ENCODE measurements at places on chromosomes 3 and 15.

- DNase-seq: no peak
Observed at GRCh38 chr15:91284758-91285466, 184.9 kb downstream of the SV2B start.

GRCh38 chr3:112546216-112546759 is 15.5 kb downstream of the ATG3 start:
- no peak for DNase-seq

DNA sequence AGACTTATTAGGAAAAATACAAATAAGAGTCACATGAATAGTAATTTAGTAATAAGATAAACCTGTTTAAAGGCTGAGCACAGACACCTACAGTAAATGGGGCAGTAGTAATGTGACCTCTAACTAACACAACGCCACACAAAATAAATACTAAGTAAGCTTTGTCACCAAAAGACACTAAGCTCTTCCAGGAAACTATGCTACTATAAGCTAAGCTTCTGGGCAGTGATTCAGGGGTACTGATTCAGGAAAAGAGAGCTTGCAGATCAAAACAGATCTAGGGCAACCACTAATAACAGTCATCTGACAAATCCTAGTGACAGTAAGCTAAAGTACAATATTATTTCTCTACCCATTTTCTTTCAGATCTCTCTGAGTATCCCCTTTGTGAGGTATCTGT is 68.8 kb downstream of the PLOD2 start:
- DNase-seq: no peak

- peak; percentile 79 for DNase-seq
Observed at GRCh38 chr15:40335938-40336743, 4.6 kb downstream of the CCDC9B start.

GRCh38 chr15:99504071-99504822 is 61.5 kb upstream of the MEF2A start:
- DNase-seq: no peak

DNA sequence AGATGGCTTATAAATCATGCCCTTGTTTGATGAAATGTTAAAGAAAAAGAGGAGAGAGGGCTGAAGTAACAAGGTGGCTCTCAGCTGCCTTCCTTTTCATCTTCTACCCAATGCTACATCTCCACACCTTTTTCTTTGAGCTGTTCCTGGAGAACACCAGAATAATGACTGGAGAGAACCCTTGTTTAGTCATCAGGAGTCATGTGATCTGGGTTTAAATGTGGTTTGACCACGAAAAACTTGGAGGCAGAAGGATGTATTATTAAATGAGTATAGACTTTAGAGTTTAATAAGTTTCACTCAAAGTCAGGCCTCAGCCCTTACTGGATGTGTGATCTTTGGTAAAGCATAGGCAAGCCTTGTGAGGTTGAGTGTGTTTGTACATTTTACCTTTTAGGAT is 230.3 kb upstream of the TBL1XR1 start:
- no peak for DNase-seq

DNA sequence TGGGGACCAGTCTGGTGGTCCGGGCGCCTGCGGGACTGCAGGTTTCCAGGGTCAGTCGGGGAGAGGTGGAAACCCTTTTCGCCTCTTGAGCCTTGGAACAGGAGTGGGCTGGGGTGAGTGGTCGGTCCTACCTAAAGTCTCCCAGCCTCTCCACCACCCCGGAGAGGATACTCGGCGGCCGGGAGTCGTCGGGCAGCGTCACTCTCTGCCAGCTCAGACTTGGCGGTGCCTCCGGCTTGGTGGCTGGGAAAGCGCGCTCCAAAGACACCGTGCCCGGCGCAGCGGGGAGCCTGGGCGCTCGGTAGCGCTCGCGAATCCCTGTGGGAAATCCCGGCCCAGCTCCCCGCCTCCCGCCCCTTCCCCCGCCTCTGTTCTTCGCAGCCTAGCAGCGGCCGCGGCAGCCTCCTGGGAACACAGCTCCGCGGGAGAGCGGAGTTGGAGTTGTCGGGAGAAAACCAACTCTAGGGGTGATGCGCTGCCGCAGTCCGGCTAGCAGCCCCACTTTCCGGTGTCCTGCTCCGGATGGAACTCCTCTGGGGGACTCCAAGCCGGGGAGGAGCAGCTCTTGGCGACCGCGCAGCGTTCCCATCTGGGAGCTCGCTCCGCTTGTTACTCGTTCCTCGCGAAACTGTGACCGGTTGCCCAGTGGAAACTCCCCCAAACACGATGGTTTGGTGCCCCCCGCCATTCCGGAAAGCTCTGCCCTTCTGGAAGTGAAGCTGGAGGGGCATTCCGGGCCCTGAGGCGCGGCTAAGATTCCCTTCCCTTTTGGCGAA is 1.4 kb downstream of the EPHB1 start:
- no peak for DNase-seq

All from NCI-H526 treated with DMSO at 0.1 percent for 48 hours (cell line).